ENCODE measurements at places on chromosomes 1 and 21.
A peak's percentile ranks its signal among the peaks of the same experiment; 100 is the strongest.

- DNase-seq: no peak
These were observed 13.0 kb downstream of the GPR137B start for GRCh38 chr1:236155399-236155767.

DNA sequence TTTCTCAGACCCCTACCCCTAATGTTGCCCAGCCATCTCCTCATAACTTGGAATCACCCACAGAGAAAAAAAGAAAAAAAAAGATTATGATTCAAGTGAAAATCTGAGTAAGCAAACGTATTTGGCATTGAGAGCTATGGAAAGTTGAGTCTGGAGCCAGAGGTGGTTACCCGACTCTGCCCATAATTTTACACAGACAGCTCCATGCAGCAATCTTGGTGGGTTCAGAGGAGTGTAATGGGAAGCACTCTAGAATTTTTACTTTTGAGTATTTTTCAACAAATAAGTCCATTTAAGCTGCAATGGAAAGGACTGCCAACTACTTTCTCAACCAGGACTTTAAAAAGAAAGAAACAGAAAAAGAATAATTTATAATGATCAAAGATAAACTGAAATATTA, 62.7 kb downstream of the ZC3H11B start:
- DNase-seq: no peak

GRCh38 chr1:226671277-226671676, 67.8 kb downstream of the ITPKB start:
- DNase-seq: no peak

- peak; percentile 54 for DNase-seq
These were observed 438.7 kb downstream of the PRDM2 start for GRCh38 chr1:14138687-14139086.

DNA sequence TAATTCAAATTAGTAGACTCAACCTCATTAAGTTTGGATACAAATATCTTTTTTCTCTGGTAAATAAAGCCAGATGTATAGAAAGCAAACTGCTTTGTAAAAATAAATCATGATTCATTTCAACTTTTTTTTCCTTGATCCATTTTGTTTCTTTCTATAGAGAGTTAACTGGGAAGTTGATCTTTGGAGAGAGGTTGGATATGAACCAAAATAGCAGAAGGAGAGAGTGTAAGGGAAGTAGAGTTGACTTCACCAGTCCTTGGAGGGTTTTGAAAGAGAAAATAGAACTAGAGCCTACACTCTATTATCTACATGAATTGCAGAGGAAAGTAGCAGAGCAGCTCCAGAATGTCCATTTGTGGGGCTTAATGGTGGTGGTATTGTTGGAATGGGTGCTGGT, 243.8 kb downstream of the ADGRL2 start:
- DNase-seq: no peak

DNA sequence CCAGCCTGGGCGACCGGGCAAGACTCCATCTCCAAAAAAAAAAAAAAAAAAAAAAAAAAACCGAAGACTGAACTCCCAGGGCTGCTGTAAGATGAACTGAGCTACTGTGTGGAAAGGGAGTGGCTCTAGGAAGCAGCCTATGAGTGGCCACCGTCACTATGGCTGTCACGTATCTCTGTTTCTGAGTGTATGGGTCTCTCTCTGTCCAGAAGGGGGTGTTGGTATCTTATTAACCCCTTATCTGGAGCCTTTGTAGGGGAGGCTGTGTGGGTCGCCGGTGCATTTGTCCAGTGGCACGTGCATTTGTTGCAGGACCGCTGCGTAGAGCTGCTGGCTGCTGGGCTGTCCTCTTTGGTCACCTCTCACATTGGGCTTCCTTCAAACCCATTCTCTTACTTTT, 326.6 kb downstream of the CAMTA1 start:
- DNase-seq: no peak

GRCh38 chr1:30569384-30569783, 154.0 kb downstream of the MATN1 start:
- DNase-seq: no peak

DNA sequence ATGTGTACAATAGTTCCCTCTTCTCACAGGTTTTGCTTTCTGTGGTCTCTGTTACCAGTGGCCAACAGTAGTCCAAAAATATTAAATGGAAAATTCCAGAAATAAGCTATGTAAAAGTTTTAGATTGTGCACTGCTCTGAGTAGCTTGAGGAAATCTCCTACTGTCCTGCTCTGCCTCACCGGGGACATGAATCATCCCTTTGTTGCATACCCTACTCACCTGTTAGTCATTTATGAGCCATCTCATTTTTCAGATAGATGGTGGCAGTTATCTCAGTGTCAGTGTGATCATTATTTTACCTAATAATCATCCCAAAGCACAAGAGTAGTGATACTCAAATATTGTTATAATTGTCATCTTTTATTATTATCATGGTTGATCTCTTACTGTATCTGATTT, 688.1 kb downstream of the PLA2G4A start:
- no peak for DNase-seq

GRCh38 chr1:165287329-165287728, 69.2 kb downstream of the LMX1A start:
- no peak for DNase-seq

- DNase-seq: no peak
These were observed 49.4 kb downstream of the ERG start for GRCh38 chr21:38448671-38449385.

GRCh38 chr1:46991083-46991923, 32.2 kb upstream of the CYP4X1 start:
- no peak for DNase-seq

DNA sequence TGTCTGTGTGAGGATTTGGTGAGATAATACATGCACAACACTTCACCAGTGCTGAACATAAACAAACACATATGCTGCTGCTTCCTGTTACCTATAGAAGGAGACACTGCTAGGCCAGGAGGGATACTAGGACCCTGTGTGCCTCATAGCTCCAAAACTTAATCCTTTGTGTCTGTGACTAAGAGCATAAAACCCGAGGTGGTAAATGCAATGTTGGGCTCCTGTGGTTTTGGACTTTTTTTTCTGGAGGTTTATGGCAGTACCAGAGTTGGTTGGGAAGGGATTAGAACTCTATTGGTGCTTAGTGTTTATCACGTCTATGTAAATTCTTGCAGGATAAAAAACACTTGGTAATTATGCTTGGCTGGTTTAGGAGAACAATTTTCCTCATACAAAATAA, 122.9 kb downstream of the NUF2 start:
- DNase-seq: no peak

- no peak for DNase-seq
These were observed at the start of gene AADACL4 for GRCh38 chr1:12643785-12644184. TSS of gene AADACL4 (plus strand) at chr1:12644085. CDS start at chr1:12644547, 462 bp downstream.

DNA sequence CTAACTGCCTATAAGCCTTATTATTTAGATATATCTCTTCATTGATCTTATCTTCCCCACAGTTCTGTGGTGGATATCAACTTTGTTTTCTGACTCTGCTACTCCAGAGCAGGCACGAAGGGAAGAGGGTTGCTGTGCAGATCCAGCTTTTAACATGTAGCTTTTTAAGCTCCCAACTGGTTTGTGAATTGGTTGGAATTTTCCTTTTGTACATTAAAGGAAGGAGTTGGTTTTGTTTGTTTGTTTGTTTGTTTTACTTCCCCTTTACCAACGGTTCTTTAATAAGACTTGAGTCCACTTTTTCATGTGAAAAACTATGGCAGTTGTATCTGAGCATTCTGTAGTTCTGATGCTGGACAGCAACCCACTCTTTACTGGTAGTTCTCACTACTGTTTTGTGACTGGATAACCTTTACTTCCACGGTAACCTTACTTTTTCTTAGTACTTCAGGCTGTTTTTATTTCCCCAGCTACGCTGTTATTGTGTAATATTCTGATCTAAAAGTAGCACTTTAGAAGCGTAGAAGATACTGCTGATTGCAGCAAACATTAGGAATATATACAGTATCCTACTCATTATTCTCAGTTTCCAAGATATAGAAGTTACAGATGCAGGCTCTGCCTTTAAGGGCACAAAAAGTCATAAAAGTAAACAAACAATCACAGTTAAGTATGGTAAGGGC, 1.6 kb downstream of the GNPAT start:
- no peak for DNase-seq

- peak; percentile 83 for DNase-seq
These were observed 12.9 kb upstream of the FYB2 start for GRCh38 chr1:56831871-56832693.

GRCh38 chr1:60762911-60763310, 319.4 kb upstream of the NFIA start:
- no peak for DNase-seq

- DNase-seq: no peak
These were observed 54.2 kb downstream of the SLC2A1 start for GRCh38 chr1:42904434-42904833.

DNA sequence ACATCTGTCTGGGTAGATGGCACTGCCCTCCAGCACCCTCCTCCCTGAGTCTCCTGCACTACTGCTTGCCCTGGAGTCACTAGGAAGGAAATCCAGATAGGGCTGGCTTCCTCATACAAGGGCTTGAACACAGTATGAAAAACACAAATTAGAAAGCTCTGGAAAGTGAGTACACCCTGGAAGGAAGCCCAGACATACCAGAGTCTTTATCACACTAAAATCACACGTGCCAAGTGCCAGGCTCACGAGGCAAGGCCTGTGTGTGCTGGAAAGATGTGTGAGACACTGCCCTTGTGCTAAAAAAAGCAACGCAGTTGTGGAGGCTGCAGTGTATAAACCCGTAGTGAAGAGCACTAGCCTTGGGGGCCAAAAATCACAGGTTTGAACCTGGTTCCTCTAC, 28.3 kb upstream of the S100A7 start:
- DNase-seq: no peak

DNA sequence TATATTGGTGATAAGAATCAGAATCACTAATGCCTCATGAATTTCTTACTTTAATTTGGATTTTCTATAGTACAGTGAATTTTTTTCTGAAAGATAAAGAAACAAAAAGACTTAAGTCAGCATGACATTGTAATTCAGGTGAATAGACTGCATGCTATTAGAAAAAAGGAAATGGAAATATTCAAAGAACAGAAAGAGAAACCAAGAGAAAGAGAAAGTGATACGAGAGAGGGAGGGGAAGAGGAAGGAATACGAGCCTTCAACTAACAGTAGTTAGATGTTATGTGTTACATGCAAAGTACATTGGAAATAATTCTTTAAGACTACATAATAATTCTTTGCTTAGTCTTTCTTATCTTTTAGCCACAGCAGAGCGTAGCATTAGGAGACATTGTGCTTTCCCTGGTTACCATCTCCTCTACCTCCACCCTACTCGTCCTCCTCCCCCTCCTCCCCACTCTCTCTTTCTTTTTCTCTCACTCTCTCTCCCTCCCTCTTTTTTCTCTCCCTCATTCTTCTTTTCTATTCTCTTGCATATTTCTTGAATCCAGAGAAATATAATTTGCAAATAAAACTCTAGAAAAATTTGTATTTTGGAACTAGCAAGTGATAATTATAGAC, 46.4 kb upstream of the ADGRL4 start:
- no peak for DNase-seq

DNA sequence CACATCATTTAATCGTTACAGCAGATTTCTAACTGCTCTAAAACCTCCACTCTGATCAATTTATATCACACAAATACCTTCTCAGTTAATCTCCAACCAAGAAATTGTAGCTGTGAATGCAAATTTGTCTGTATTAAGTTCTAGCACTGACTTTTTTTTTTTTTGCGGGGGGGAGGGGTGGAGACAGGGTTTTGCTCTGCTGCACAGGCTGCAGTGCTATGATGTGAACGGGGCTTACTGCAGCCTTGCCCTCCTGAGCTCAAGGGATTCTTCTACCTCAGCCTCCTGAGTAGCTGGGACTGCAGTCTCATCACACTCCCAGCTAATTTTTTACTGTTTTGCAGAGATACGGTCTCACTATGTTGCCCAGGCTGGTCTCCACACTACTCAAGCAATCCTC, 163.6 kb downstream of the RERE start:
- no peak for DNase-seq

- no peak for DNase-seq
These were observed 26.1 kb upstream of the ZNF496 start for GRCh38 chr1:247357781-247358211.

- peak; percentile 75 for DNase-seq
These were observed 24.6 kb downstream of the DMAP1 start for GRCh38 chr1:44237721-44238457.

DNA sequence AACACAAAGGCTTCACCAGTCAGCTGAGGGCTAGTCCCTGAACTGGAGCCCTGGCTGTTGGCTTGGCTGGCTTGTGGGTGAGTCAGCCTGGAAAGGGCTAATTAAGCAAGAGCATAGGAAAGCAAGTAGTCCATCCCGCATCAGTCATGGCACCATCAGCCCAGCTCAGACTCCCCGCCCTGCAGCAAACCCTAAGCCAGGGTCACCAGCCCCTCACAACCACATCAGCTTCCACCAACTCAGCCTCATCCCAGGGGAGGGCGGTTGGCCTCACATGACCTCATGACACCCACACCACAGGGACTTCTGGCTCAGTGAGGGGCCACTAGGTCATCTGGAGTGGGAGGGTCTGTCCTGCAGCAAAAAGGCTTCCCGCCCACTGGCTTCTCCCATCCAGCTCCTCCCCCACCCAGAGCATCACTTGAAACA, 7.0 kb upstream of the SPATC1L start:
- DNase-seq: peak; percentile 37

GRCh38 chr1:23097316-23097715, 71.3 kb downstream of the LUZP1 start:
- no peak for DNase-seq
